Activated T-helper 17 cell treated with anti-CD3 and anti-CD28 coated beads, Interleukin-2, amount 50 U/mL, for 72 hours (primary cell): ENCODE measurements at places on chromosomes 1 and 21. TPM values are rescaled to one million over a fixed set of nuclear protein-coding genes. Genes with fewer than 3 reads are reported as not detected.
A peak's percentile ranks its signal among the peaks of the same experiment; 100 is the strongest.

LRRC8B gene
- 16.3 TPM for total RNA-seq

SH2D5 gene
- total RNA-seq: 0.06 TPM

- no peak for ATAC-seq
Measured at GRCh38 chr1:87929906-87930305, 601.2 kb downstream of the LMO4 start.

DNA sequence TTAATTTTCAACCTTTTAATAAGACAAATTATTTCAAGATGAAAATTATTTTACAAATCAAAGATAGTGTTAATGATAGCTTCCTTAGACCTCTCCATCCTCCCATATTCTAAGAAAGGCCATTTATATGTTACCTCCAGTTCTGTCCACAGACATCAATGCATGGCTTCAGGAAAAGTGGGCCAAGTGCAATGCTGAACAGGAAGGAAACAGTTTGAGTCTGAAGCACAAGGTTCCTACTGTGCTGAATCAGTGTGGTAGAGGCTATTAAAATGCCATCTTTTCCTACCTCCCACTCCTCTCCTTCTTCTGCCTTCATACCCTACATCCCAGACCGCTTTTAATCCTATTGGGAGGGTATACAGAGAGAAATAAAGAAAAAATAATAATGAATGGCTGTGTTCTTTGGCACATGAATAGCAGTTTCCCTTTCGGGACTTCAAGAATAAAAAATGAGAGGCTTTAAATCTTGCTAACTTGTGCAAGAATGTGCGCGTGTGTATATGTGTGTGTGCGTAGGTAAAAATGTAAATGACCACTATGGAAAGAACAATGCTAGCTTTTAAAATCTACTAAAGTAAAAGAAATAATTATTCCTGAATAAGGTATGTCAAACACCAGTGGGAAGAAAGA lies 62.6 kb upstream of the C1orf105 start:
- peak; percentile 1 for ATAC-seq

GRCh38 chr1:112817555-112818373 lies 102.6 kb upstream of the PPM1J start:
- ATAC-seq: no peak

DNA sequence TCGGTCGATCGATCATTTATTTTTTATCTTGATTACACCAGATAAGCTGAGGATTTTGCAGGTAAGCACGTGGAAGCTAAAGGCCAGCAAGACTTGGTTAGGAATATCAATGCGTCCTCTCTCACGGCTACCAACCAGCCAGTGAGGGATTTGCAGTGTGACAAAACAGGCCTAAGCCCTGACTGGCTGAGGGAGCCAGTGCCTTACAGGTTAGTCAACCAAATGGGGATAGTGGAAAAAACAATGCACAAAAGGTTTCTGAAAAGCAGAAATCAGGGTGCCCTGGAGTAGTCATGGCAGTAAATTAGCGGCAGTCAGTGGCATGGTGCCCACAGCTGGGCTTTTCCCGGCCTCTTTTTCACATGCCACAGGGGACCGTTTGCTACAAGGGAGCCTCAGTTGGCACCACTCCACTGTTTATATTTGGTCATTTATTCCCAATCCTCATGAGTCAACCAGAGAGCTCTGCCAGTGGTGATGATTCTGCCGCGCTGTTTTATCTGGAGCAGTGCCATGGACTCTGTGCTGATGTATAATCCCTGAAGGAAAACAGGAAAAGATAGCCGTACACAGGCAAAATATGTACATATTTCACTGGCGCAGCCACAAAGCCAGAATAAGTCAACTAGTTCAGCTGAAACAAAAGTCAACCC lies 167.6 kb downstream of the RHOU start:
- no peak for ATAC-seq

GRCh38 chr1:175562452-175562851 lies 180.9 kb downstream of the TNR start:
- no peak for ATAC-seq

DNA sequence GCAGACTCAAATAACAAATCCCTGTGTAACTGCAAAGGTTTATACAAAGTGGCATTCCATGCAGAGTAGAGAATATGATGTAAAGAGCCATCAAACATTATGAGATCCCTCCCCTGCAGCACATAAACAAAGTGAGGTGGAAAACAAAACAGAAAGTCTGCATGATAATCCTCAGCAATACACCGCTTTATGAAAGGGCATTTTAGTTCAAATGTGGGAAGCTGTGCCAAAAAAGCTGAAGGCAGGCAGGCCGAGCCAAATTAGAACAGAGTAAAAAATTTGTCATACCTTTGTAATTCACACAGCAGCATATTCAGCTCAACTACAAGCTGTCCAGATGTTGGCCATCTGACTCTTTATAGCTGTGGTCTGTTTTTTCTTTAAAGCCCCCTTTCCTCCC lies 113.5 kb downstream of the LHX9 start:
- ATAC-seq: no peak

DNA sequence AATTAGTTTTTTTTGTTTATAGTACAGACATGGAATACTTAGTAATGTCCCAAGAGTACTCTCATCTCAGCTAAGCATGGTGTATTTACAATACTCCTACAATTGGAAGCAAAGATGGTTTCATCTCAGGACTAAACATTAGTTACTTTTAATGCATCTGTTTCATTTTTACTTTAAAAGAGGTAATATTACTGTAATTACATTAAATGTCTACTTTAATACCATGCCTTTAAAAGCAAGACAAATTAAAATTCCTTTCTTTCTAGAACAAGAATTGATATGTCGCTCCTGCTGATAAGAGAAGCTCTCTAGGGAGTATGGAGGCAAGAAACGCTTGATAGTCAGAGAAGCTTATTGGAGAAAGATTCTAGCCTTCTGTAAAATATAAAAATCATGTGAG lies 284.9 kb upstream of the ADAMTS5 start:
- ATAC-seq: no peak

- no peak for ATAC-seq
Measured at GRCh38 chr1:203777596-203777995, 12.6 kb downstream of the LAX1 start.

DNA sequence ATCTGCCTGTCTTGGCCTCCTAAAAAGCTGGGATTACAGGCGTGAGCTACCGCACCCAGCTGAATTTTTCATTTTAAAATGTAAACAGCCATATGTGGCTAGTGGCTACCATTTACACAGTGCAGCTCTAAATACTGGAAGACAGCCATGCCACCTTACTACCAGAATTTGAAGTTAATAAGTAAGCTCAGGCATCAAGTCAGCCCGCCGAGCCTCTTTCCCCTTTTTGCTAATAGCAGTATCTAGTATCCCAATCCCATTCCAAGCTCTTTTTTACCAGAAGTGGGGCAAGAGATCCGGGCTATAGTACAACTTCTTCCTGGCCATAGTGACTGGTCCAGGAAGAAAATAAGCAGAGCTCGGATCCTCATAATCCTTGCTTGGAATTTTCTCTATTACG lies 15.1 kb downstream of the TAF13 start:
- no peak for ATAC-seq
